ENCODE measurements at places on chromosomes 16 and 17.

DNA sequence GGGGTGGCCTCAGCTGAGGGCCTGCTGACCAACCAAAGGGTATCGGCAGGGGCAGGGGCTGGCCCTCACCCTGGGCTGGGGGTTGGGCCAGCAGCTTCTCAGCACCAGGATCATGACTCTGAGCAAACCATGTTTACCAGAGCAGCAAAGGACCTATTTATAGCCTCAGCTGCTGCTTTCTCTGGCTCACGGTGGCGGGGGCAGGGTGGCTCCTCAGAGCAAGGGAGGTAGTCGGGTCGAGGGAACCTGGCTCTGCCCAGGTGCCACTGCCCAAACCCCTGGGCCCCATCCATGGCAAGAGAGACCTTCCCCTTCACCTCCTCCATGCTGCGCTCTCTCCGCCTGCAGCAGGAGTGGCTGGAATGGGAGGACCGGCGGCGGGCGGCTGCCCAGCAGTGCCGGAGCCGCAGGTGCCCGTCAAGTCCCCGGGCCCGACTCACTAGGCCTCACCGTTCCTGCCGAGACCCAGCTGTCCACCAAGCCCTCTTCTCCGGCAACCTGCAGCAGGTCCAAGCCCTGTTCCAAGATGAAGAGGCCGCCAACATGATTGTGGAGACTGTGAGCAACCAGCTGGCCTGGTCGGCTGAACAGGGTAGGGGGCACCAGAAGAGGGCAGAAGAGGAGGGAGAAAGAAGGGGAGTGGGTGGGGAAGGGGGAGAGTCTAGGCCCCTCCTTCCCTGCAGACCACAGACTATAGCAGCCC lies at the start of gene ASB16:
Gene ASB16 (plus strand): TSS at position 206 of the 703 bp plus-strand sequence. CDS start 86 bp downstream, at position 292.
- DNase-seq: no peak

GRCh38 chr17:77863814-77864161 lies 94.7 kb upstream of the TNRC6C start:
- DNase-seq: peak; percentile 56

DNA sequence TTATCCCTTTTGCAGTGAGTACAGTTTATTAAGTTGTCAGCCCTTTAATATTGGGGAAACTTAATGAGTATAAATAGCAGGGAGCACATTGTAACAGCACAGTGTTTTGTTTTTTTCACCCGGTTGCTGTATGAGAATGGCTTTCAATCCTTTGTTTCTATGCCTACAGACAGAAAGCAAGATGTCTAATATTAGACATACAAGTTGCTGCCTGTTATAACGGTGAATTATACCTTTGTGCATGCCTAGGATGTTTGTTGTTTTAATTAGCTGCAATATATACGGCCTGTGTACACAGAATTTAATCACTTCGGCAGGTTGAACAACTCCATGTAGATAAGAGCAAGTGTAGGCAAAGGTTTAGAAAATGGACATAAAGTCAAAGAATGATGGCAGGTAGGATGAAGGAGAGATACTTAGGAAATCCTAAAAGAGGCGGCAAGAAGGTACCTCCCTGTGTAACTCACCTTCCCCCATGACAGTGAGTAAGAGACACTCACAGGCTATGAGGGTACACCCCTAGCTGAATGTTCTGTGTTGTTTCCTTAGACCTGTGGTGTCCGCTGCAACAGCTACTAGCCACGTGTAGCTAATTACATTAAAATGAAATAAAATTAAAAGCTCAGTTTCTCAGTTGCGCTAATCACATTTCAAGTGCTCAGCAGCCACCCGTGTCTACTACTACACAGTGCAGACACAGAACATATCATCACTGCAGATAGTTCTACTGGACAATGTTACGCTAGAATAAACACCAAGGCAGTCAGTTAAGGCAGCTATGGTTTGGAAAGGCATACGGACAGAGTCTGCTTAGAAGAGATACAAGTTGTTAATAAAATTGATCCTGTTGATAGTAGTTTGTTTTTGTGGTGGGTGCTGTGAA lies 10.9 kb downstream of the SLC7A6OS start:
- DNase-seq: no peak

GRCh38 chr16:75250809-75251279 lies 580 bp downstream of the BCAR1 start:
- no peak for DNase-seq

DNA sequence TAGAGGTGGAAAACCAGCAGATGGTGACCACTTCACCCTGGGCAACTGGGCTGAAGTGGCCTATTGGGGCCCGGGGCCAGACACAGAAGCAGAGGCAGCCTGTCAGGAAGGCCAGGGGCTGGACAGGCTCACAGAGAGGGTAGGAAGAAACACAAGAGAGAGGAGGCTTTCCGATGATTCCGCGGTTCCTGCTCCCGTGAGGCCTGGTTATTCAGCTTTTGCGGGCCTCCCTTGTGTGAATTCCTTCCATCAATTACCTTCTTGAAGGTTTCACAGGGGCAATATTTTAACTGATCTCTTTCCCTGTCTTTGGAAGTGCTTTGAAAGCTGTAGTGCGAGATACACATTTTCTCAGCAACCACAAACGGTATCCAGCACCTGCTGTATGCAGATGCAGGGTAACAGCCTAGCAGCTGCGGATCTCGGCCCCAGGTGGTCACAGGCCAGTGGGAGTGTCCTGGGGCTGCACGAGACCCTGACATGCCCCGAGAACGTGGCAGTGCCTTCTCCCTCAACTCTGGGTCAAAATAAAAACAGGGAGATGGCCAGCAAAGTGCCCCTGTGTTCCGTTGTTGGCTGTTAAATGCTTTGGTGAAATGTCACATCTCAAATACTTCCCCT lies 11.6 kb upstream of the CMIP start:
- DNase-seq: peak; percentile 42

DNA sequence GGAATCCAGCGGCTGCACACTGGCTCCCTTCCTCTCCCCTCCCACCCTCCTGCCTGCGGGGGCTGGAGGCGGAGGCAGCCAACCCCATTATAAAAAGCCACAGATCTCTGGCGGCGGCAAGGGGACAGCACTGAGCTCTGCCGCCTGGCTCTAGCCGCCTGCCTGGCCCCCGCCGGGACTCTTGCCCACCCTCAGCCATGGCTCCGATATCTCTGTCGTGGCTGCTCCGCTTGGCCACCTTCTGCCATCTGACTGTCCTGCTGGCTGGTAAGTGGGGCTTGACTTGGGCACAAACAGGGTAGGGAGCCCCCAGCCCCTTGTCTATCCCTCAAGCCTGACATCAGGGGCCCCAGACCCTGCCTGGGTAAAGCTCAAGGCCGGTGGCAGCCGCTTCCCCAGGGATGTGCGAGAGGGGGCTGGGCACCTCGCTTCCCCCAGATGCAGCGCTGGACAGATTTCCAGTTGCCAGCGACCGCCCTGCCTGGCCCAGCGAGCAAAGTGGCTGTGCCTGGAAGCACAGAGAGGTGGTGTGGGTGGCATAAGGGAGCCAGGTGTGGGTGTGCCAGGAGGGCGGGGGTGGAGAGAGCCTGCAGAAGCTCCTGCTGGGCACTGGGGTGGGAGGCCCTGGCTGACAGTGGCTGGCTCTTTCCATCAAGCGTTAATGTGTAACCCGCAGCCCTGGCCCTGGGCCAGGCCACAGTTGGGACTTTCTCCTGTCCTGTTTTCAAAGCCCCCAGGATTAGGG lies at the start of gene CX3CL1:
Gene CX3CL1 (plus strand): TSS at position 119 of the 745 bp plus-strand sequence. CDS start 79 bp downstream, at position 198.
- no peak for DNase-seq

- DNase-seq: no peak
Observed at GRCh38 chr17:6713130-6713917, at the start of gene SLC13A5. SLC13A5 (minus strand) TSS chr17:6713369; CDS start chr17:6713333, 36 bp downstream.

DNA sequence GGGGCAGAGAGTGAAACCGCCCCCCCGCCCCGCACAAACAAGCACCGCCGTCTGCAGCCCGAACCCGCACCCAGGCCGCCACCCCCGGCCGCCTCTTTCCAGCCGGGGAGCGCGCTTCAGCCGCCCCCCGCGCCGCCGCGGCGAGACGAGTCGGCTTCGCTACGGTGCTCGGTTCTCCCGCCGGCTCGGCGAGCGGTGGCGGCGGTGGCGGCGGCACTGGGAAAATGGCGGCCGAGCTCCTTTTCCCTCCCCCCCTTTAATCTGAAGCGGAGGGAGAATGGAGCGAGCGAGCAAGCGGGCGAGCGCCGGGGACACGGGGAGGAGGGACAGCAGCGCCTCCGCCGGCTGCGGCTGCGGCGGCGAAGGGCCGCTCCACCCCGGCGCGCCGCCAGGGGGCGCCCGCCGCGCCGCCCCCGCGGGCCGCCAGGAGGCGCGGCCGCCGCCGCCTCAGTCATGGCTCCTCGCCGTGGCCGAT lies at the start of gene KANSL1:
Gene KANSL1 (minus strand): TSS at position 279 of the 475 bp plus-strand sequence. CDS start 21,286 bp downstream, outside the sequence.
- peak; percentile 75 for DNase-seq

DNA sequence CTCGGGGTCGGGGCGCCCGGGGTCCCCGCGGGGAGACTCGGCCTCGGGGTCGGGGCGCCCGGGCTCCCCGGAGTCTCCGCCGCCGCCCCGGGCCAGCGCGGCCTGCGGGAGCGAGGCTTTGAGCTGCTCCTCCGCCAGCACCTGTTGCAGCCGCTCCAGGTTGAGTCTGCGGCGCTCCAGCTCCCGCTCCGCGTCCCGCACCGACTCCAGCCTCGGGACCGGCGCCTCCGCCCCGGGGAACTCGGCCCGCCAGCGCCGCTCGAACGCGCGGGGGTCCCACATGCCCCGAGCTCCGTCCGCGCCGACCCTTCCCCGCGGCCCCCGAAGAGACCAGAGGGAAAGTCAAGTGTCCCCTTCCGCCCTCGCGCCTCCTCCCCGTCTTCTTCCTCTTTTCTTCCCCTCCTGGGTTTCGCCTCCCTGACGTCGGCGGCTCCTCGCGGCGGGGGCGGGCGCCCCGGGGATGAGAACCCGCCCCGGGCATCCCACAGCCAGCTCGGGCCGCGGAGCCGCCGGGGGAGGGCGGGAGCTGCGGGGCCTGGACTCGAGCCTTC lies 40.8 kb upstream of the BHLHA9 start:
- DNase-seq: no peak

DNA sequence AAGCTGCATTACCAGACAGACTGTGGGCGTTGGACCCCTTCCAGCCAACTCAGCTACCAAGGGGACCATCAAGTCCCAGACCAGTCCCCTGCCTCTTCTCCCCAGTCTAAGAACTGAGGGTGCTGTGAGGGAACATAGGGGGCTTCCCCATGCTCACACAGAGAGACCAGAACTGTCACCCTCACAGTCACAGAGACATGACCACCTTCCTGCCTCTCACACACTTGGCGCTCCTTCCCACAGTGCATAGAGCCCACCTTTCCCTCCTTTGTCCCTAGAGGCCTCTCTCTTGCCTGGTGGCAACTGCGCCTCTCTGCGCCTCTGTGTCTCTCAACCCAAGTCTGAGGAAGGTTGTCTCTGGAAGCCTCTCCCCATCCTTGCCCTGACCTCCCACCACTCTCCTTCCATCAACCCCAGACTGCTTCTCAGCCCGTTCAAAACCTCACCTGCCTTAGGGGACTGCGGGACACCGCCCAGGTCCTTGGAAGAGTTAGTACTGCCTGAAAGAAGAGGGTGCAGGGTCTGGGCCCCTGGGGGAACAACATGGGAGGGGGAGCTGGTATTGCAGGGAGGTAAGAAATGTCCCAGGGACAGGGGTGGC lies 6.1 kb upstream of the LHX1 start:
- DNase-seq: no peak

GRCh38 chr17:66957951-66958579 lies 6.4 kb upstream of the CACNG4 start:
- DNase-seq: no peak

- no peak for DNase-seq
Observed at GRCh38 chr17:80811181-80812105, 180.2 kb upstream of the CHMP6 start.

- DNase-seq: no peak
Observed at GRCh38 chr17:2170023-2170422, 115.1 kb downstream of the HIC1 start.

DNA sequence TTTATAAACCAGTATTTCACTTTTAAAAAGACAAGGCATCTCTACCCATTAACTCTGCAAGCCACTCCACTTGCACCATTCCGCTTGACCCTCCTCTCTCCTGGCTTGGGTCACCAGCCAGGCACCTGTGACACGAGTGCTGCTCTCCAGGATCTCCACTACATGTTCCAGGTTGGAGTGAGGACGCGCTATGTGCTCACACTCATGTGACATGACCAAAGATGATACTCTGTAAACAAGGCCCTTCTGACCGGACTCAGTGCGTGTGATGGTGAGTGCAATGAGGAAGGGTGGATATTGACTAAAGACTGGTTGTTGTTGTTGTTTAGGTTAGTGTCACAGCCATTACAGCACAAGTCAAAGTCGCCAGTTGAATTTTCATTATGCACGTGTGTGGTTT lies 192.7 kb downstream of the MRTFB start:
- DNase-seq: no peak

DNA sequence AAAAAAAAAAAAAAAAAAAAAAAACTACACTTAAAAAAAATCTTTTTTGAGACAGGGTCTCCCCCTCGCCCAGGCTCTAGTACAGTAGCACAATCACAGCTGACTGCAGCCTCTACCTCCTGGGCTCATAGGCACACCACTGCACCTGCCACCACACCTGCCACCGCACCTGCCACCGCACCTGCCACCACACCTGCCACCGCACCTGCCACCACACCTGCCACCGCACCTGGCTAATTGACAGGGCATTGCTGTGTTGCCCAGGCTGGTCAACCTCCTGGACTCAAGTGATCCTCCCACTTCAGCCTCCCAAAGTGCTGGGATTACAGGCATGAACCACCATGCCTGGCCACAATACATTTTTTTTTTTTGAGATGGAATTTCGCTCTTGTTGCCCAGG lies 17.6 kb upstream of the WDR45B start:
- no peak for DNase-seq

- peak; percentile 64 for DNase-seq
Observed at GRCh38 chr17:19470530-19471261, 59.7 kb downstream of the RNF112 start.

DNA sequence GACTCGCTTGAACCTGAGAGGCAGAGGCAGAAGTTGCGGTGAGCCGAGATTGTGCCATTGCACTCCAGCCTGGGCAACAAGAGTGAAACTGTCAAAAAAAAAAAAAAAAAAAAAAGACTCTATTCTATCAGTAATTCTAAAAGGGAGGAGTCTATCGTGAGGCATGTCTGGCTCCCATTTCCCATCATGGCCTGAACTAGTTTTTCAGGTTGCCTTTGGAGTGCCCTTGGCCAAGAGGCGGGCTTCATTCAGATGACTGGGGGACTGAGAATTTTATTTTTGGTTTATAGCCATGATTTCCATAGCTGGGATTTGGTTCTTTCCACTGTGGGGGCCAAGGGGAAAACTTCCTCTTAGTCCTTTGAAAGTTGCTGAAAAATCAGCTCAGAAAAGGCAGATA lies 3.5 kb upstream of the SNX29 start:
- no peak for DNase-seq

- peak; percentile 8 for DNase-seq
Observed at GRCh38 chr16:17275076-17276009, 195.4 kb downstream of the XYLT1 start.

DNA sequence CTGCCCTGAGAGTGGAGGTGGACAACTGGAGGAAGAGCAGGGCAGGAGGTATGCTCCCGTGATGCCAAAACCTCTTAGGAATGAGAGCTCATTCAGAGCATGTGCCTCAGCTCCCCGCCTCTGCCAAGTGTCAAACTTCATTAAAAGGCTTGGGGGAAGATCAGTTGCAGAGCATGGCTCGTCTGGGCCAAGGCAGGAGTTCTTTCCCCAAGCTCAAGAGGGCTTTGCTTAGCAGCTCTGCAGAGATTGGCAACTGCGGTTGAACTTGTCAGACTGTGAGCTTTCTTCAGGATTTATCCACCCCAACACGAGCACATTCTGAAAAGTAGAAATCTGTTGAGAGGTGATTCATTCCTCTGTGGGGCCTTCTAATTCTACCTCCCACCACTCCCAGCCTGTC lies 248.1 kb downstream of the HS3ST3A1 start:
- DNase-seq: no peak
